HL-60 (cell line): ENCODE measurements at places on chromosomes 5 and 9.

DNA sequence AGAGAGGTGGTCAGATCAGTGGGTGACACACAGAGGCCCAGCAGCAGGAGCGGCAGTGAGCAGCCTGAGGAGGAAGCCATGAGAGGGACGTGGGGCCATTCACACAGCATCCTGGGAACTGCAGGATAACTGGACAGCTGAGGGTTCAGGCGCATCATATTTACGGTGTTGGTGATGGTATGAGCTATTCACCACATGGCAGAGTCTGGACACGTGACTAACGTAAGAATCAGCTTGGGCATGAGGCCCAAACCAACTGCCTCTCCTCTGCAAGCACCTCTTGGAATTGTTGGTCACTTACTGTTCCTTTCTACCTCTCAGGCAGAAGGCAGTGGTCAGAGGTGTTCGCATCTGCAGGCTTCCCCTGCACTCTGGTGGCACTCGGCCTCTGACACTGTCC is 141.1 kb downstream of the ENTREP1 start:
- no peak for DNase-seq

GRCh38 chr5:151150471-151151262 is 6.9 kb downstream of the ANXA6 start:
- peak; percentile 99 for DNase-seq

DNA sequence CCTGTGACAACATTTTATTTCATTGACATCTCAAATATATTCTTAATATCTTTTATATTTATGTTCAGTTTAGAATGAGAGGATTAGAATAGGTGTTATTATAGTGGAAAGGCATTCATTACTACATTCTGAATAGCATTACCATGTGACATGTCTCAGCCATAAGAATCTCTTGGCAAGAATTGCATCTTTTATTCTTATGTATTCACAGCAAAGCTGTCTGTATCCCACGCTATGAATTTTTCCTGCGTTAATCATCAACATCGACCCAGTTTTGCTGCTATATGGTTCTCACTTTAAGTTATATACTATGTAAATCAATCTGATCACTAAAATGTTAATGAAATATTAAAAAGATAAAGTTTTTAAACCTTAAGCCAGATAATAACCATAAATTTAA is 248.6 kb downstream of the TMEM232 start:
- DNase-seq = no peak

DNA sequence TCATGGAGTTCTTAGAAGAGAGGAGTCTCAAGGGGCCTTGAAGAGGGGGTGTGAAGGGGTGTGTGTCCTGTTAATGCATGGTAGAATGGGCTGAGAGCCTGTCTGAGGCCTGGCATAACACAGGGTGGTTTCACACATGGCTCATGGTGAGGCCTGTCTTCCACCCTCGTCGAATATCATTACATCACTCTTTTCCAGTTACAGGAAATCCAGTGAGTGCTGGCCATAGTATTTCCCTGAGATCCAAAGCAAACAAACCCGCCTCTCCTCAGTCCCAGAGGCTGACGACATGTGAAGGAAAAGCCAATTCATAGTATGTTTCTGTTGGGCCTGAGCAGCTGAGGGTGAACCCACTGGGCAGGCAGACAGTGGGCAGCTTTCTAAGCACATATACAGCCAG is 159.4 kb upstream of the NR3C1 start:
- no peak for DNase-seq

DNA sequence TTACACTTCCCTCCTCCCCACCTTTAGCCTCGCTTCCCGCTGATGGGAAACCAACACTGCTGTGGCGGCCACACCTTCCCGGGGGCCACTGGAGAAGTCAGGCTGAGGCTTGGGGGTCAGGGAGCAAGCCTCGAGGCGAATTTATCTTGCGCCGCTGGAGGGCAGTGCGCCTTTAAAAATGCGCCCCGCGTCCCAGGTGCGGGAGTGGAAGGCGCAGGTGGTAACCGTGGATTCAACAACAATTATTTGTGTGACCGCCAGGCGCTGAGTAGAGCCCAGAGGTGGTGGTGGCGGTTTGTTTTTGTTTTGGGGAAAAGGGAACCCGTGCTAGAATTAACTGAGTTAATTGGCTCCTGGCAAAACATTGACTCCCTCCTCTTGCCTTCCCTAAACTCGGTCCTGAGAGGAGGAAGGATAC is 1.1 kb downstream of the CFAP77 start:
- DNase-seq = no peak

DNA sequence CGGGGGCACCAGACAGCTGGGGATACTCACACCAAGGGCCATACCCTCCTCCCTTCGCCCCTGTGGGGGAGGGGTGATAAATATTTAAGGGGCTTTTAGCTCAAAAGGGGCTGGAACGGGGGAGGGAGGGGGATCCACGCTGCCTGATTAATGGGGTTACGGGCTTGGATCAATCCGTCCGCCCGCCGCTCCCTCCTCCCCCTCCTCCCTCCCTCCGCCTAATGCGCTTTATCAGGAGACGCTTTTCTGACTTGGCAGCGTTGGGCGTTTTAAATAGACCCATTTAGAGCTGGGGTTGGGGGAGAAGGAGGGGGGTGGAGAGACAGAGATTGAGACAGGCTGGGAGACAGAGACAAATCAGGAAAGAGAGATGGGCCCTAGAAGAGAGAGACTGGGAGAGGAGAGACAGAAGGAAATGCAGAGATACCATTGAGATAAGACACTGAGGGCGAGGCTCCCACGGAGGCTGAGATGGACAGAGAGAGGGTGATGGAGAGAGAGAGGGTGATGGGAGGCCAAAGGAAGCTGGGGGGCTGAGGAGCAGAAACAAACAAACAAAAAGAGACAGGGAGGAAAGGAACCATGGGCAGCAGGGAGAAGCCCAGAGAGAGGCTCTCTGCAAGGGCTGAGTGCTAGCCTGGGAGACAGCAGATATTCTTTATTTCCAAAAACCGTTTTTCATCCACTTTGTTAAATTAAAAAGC is 10.3 kb downstream of the CNTFR start:
- no peak for DNase-seq

- no peak for DNase-seq
Observed at GRCh38 chr9:129539446-129539845, 81.5 kb downstream of the C9orf50 start.

DNA sequence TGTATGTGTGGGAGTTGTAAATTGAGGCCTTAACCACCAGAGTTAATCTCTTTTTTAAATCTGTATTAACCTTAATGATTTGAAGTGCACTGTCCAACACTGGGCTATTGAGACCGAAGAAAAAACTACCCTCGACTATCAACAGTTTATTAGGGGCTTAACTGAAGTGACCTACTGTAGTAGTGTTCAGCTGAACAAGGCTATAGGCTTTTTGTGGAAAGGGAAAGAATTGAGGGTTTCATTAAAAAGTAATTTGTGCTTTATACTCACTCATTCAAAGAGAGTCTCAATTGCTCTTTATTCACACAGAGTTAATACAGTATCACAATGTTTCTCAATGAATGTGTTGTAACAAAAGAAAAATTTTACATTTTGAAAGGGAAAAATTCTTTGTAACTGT is 267.5 kb downstream of the SLF1 start:
- no peak for DNase-seq

- no peak for DNase-seq
Observed at GRCh38 chr9:6247266-6247665, 31.7 kb downstream of the IL33 start.

DNA sequence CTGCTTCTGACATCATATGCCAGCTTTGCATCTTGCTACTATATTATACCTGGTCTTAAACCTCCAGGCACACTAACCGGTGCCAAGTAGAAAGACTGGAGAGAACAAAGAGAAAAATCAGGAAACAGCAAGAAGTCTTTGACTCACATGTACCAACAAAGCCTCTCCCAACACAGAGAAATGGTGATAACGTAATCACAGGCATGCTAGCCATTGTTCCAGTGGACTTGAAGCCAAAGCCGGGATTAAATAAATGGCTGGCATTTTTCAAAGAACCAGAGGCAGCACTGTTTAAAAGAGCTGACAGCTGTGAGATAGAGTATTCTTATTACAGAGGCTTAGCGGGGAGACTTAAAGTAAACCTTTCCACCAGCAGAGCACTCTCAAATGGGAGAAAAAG is 148.4 kb upstream of the NFIL3 start:
- DNase-seq = no peak

GRCh38 chr9:72980600-72981265 is 27.9 kb upstream of the ALDH1A1 start:
- no peak for DNase-seq

DNA sequence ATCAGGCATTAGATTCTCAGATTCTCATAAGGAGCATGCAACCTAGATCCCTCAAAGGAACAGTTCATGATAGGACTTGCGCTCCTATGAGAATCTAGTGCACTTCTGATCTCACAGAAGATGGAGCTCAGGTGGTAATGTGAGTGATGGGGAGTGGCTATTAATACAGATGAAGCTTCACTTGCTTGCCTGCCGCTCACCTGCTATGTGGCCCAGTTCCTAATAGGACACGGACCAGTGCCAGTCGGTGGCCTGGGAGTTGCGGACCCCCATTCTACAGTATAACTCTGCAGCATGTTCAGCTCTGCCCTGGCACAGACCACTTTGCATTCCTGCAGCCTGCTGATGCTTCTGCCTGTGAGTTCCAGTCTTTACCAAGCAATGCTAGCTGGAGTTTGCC is 581.3 kb upstream of the KLF4 start:
- no peak for DNase-seq

GRCh38 chr5:159345861-159346260 is 15.6 kb upstream of the IL12B start:
- no peak for DNase-seq

DNA sequence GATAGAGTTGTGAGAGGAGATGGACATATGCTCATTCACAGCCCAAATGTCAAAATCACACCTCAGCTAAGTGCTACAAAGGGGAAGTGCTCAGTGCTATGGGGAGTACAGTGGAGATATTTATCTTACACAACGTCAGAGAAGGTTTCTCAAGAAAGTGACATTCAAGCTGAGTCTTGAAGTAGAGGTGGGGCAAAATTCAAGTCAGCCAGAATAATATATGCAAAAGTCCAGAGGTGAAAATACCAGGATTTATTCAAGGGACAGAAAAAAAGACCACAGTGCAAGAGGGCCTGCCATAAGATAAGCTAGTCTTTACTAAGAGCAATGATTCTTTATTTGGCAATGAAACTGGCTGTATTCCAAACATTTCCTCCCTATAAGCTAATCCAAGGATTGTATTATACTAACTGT is 327.8 kb upstream of the PIK3R1 start:
- no peak for DNase-seq

GRCh38 chr5:181281077-181281983 is 20.4 kb upstream of the TRIM52 start:
- DNase-seq = no peak

DNA sequence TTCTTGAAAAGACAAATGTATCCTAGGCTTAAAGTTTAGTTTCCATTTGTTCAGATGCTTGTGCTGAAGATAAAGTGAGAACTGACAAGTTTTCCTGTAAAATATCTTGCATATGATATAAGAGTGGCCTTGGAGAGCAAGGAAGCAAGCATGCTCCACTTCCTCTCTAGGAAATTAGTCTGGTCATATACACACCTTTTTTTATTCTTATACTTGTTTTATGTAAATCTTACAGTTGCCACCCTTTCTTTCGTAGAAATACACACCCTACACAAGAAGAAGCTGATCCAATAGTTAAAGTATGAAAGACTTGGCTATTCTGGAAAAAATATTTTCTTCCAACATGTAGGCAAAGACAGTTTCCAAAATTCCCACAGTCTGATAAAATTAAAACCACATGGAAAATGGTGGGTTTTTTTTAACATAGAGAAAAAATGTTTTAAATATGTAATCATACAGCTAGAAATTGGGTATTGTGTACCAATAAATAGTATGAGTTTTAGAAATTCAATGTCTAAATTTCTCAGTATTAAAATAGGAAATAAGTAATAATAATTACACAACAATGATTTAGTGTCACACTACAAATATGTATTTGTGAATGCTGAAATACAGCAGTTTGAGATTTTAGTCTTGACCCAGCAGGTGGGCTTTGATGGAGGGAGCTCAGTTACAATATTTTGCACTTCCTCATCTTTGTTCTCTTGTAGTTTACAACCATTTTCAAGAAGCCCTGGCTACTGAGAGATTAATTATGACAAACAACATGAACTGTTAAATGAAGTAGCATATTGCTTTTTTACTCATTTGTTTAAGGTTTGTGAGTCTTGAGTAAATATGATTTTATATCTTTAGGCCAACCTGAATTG is 185.7 kb upstream of the GNA14 start:
- DNase-seq = no peak

DNA sequence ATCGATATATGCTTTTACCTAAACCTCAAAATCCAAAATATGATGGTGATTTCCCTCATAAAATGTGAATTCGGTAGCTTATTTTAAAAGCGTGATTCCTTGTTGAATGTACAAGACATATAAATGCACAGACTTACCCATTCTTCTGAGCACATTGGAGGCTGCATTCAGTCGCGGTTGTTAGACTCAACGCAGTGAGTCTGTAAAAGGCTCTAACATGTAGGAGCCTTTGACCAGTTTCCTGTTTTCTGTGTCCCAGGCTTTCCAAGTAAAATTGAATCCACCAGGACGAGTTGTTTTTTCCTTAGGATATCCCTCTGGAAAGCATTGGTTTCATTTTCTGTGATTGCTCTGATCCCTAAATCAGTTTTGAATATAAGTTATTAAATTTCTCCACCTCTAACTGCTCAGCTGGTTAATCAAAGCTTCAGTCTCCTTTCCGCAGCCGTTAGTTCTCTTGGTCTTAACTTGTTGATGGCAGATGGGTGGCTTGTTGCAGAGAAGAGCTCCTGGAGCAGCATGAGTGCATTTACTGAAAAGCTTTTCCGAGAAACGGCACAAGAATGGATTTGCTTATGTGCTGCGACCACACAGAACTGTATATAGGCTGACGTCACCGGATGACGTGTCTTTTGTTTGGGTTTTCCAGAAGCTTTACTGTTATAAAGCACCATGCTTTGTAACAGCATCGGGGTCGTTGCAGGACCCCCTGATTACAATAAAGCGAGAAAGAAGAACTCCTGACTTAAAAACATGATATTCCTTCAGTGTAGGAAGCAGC is at the start of gene LRRTM2:
TSS of gene LRRTM2 (minus strand) at position 565 of the 781 bp plus-strand sequence. CDS start at position 141, 424 bp downstream.
- no peak for DNase-seq
